ENCODE measurements at places on chromosomes 2 and 18.
A peak's percentile ranks its signal among the peaks of the same experiment; 100 is the strongest.

GRCh38 chr2:159904127-159904958, 106.3 kb upstream of the CD302 start:
- peak; percentile 91 for DNase-seq

DNA sequence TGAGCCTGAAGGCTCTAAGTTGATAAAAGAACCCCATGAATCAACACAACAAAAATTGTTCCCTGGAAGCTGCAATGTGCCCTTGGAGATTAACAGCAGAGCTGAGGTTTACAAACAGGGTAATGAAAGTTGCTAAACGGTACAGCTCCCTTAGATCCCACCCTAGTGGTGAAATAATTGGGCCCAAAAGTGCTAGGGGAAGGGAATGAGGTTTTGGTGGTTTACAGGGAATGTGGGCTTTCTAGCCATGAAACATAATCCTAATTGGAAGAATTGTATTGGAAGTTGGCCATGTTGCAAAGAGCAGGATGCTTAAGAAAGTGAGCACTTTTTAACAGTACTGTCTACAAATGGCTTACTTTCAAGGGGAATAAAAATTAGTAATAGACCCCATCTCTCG, 180.2 kb upstream of the SMIM21 start:
- no peak for DNase-seq

DNA sequence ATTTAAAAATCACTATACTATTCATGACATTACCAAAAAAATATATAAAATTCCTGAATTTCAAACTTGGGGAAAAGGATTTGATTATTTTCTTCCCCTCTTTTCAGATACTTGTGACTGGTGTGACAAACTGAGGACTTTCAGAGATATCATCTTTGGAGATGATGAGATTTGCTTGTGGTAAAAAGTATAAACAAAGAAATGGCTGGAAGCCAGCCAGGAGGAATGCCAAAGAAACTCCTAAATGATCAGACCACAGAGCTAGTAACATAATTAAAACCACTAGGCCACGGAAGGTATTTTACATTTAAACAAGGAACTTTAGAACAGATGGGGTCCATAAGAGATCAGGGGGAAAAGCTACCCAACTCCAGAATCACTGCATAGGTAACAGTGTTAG, 58.7 kb downstream of the PIGN start:
- no peak for DNase-seq

DNA sequence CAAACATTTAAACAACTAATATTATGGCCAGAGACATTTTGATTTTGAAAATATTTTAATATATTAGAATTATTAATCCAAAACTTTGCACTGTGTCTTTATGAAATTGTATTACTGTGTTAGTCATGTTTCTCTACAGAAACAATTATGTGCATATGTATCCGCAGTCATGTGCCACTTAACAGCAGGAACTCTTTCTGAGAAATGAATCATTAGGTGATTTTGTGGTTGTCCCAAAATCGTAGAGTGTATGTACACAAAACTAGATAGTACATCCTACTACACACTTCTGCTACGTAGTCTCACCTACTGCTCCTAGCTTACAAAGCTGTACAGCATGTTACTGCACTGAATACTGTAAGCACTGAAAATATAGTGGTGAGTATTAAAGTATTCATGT, 479.2 kb upstream of the DSEL start:
- DNase-seq, result no peak

- no peak for DNase-seq
Observed at GRCh38 chr2:222320436-222321395, 21.9 kb upstream of the PAX3 start.

GRCh38 chr2:55165626-55166025, 66.5 kb downstream of the CLHC1 start:
- DNase-seq, result no peak

DNA sequence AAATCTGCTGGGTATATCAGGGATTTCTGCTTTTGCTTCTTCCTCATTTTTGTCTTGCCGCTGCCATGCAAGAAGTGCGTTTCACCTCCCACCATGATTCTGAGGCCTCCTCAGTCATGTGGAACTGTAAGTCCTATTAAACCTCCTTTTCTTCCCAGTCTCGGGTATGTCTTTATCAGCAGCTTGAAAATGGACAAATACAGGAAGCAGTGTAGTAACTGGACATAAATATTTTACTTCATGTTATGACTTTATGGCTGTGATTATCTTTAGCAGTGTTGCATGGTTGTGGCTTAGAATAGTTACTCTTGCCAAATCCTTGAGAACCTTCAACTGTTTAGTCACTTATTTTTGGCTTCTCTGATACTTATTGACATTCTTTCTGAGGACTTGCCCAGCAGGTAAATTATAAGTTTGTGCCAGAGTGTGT, 66.2 kb upstream of the DLX2 start:
- no peak for DNase-seq

GRCh38 chr2:232872826-232873225, 2.8 kb downstream of the SNORC start:
- no peak for DNase-seq

GRCh38 chr2:206708286-206708685, 9.9 kb downstream of the DYTN start:
- no peak for DNase-seq

DNA sequence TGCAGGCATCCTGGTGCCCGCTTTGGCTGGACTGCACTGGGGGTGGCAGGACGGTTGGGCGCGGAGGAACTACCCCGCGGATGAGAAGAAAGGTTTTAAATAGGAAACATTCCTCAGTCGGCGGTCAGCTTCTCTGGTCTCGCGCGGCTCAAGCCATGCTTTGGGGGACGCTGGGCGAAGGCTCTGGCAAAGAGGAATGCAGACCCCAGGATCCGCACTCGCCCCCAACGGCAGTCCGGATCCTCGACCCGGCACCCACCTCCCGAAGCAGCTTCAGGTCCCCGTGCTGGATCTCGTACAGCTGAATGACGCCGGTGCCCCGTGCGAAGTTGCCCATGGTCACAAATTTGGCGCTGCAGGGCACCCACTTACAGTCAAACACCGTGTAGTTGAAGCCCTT, 686 bp upstream of the PNO1 start:
- no peak for DNase-seq

GRCh38 chr18:59559528-59559927, 137.7 kb downstream of the CCBE1 start:
- DNase-seq, result no peak

DNA sequence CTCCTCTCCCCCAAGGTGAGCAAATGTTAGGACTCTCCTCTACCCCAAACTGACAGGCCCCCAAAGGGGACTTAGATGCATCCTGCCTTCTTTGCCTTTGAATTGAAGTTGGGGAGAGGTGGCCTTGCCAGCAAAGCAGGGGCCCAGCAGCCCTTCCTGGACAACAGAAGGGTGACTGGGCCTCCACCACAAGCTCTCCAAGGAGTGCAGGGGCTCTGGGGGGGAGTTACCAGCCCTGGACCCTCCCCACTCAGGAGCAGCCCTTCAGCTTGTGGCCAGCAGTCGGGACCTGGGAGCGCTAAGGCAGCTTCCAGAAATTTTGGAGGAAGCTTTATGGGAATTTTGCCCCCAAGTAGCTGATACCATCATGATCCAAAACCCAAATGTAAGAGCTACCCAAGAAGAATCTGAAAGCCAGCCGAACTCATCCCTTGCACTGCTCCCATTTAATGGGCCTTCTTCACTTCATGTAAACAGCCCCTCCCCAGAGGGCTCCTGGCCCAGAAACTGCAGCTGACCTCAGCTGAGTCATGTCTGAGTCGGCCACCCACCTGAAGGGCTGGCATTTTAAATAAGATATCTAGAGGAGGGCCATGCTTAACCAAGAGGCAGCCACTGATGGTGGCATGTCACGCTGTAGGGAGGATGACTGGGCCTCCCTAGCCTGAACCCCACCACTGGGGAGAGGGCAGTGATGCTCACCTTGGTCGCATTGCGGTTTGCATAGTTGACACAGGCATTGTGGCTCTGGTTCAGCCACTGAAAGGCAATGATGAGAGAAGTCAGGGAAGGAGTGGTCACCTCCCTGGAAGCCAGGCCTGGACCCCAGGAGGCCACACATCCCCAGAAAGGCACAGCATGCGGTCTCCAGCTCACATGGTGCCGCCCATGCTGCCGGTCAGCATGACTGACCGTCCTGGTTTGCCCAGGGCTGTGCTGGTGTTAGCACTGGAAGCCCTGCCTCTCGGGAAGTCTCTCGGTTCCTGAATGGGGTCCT, 71.5 kb downstream of the SFXN5 start:
- no peak for DNase-seq

DNA sequence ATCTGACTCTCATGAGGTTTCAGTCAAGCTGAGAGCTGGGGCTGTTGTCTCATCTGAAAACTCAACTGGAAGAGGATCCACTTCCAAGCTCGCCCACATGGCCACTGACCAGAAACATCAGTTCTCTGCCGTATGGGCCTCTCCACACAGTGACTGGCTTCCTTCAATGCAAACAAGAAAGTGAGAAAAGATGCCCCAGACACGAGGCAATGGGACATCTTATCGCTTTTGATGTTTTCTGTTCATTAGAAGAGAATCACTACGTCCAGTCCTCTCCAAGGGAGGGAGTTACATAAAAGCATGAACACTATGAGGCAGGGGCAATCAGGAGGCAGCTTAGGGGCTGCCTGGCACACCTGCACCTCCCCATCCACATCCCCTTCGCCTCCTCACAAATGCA, 307.1 kb upstream of the EPAS1 start:
- no peak for DNase-seq

- DNase-seq, result no peak
Observed at GRCh38 chr2:158619496-158619895, 162.7 kb downstream of the PKP4 start.

DNA sequence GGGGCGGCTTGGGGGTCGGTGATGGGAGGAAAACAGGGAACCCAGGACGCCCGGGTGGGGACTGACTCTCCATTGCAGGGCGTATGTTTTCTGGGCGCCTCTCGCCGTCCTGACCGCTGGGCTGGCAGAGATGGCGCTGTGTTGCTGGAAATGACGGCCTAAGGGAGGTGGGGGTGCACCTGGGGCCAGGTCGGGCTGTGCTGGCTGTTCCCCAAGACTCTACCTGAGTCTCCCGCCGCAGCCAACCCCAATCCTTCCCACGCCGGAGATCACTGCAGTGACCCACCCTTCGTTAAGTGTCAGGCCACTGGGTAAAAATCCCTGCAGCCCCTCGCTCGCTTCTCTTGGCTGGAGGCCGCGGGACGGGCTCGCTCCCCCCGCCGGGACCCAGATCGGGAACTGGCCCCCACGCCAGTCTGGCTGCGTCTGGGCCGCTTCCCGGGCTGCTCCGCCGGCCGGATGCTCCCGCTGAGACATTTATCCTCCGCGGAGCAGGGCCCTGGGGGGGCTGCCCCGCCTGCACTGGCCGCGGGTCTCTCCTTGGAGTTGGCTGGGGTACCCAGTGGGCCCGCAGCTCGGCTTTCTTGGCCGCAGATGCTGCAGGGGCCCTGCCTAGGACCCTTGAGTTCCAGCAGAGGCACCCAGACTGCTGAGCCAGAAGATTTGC, 7.8 kb upstream of the ARMC9 start:
- no peak for DNase-seq

GRCh38 chr2:105883911-105884694, 139.4 kb downstream of the NCK2 start:
- no peak for DNase-seq

DNA sequence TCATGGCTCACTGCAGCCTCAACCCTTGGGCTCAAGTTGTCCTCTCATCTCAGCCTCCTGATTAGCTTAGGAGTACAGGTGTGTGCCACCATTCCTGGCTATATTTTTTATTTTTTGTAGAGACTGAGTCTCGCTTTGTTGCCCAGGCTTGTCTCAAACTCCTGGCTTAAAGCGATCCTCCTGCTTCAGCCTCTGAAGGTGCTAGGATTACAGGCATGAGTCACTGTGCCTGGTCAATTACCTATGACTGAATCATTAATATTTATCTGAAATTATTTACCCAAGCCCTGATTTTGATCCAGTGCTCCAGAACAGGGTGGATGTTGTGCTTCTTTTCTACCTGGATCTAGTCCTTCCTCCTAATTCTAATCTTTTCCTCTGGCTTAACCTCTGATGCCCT, 87.8 kb downstream of the MAP2 start:
- DNase-seq, result no peak

- peak; percentile 31 for DNase-seq
Observed at GRCh38 chr18:74819433-74820059, 221.9 kb downstream of the ZNF407 start.

- no peak for DNase-seq
Observed at GRCh38 chr2:27184115-27184514, 27.7 kb upstream of the ATRAID start.

- no peak for DNase-seq
Observed at GRCh38 chr2:241890524-241891235, 21.2 kb downstream of the RTP5 start.

GRCh38 chr2:209476367-209477208, 52.7 kb downstream of the MAP2 start:
- DNase-seq, result no peak

DNA sequence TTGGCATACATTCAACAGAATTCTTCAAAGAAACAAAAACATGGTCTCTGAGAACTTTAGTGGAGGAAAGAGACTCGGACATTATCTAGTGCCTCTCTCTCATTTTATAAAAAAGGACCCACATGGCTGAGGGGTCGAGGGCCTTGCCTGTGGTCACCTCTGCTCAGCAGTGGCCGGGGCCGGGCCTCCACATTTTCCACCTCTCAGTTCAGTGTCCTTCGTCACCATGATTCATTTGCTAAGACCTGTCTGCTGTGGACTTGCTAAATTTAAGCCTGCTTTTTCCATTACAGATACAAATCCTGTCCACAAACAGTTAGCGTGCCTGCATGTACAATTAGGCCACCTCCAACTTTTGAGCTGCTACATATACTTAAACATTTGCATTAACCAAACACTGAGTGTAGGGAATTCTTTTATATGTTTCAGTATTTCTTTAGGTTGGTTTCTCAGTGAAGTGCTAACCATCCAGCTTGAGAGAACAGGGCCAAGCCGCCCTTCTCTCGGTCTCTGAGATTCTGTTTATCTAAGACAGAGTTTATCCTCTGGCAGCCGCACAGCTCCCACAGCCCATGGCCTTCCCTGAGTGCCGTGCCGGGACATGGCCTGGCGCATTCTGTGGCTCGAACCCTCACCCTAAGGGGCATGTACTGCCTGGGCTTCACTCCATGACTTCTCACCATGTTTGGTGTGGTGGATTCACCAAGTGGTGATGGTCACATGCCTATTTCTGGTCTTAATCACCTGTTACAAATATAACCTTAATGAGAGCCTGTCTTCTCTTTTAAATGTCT, 46.2 kb downstream of the COA5 start:
- DNase-seq, result no peak
